Mesangial cell (primary cell): ENCODE measurements at places on chromosomes 1 and 21. TPM values are rescaled to one million over a fixed set of nuclear protein-coding genes. Genes with fewer than 3 reads are reported as not detected.

Gene INSRR
- total RNA-seq: under 0.01 TPM in 1 of 2 replicates, not detected in the other

Gene IKBKE
- 18.9 and 19.9 TPM in 2 replicates for total RNA-seq

Gene COL6A2
- total RNA-seq: 187 and 256 TPM in 2 replicates

Gene FMOD
- total RNA-seq: 0.25 TPM in 1 of 2 replicates, not detected in the other

Gene ZNF695
- 0.76 and 8.6 TPM in 2 replicates for total RNA-seq

Gene TAS1R1
- not detected in 2 replicates for total RNA-seq

Gene CLCNKB
- total RNA-seq: 0.33 and 1.4 TPM in 2 replicates

Gene KRTAP19-1
- total RNA-seq: not detected in 2 replicates

Gene CHRM3
- under 0.01 and 1.3 TPM in 2 replicates for total RNA-seq

Gene PDC
- not detected in 2 replicates for total RNA-seq

Gene SSX2IP
- total RNA-seq: 3.7 and 4.2 TPM in 2 replicates

Gene TFF1
- 0.49 TPM in 1 of 2 replicates, not detected in the other for total RNA-seq

Gene NPPA
- total RNA-seq: not detected in 2 replicates

Gene SELL
- total RNA-seq: 0.16 TPM in 1 of 2 replicates, not detected in the other

Gene C1orf94
- not detected in 2 replicates for total RNA-seq

Gene PLA2G5
- not detected in 2 replicates for total RNA-seq

Gene ABCA4
- total RNA-seq: under 0.01 and 0.89 TPM in 2 replicates

Gene HUNK
- total RNA-seq: 0.13 and 0.16 TPM in 2 replicates

Gene C1orf185
- total RNA-seq: not detected in 2 replicates

Gene GSTM1
- 32.2 TPM in 1 of 2 replicates, not detected in the other for total RNA-seq
